ENCODE measurements at places on chromosomes 7 and 10. TPM values are rescaled to one million over a fixed set of nuclear protein-coding genes. Genes with fewer than 3 reads are reported as not detected.

The SH2B2 gene
- total RNA-seq = 16.4 TPM

The IQUB gene
- total RNA-seq = 0.56 TPM

The NCF1 gene
- not detected for total RNA-seq

The TUBAL3 gene
- total RNA-seq = not detected

The FGFBP3 gene
- total RNA-seq = 420 TPM

The ZC3HAV1L gene
- total RNA-seq = 0.16 TPM

The INHBA gene
- not detected for total RNA-seq

The NKX2-3 gene
- total RNA-seq = not detected

The UCMA gene
- total RNA-seq = not detected

The LRRC18 gene
- total RNA-seq = not detected

The CYP3A7 gene
- total RNA-seq = not detected

The NPFFR1 gene
- total RNA-seq = not detected

The SHLD2 gene
- 26.9 TPM for total RNA-seq

The NXPH1 gene
- 1.0 TPM for total RNA-seq

The FKBP6 gene
- not detected for total RNA-seq

The ZCWPW1 gene
- 2.0 TPM for total RNA-seq

The WNT8B gene
- 3.8 TPM for total RNA-seq

The FAM25G gene
- not detected for total RNA-seq

The NSUN6 gene
- 17.8 TPM for total RNA-seq

The ERLIN1 gene
- 36.6 TPM for total RNA-seq

The CALML5 gene
- not detected for total RNA-seq

The CRPPA gene
- total RNA-seq = 4.8 TPM

The PRKG1 gene
- 4.4 TPM for total RNA-seq
